T-helper 22 cell (primary cell): ENCODE measurements at places on chromosomes 3 and 15.

DNA sequence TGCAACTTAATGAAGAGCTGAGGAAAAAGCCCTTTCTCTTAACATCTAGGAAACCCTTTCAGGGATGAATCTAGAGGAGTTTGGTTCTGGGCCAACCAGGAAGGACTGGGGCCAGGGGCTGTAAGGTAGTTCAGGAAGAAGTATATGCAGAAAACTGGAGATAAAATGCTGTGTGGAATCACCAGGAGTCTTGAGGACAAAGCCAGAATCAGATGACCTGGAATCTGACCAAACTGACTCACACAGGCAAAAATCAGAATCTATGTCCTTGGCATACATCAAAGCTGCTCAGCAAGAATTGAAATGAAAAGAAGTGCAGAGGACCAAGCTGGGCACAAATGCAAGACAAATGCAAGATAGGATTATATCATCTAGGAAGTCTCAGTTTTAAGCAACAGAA lies 59.4 kb upstream of the ATP2C1 start:
- no peak for DNase-seq

- DNase-seq: peak; percentile 64
Observed at GRCh38 chr15:40274350-40275274, 8.3 kb downstream of the ANKRD63 start.

DNA sequence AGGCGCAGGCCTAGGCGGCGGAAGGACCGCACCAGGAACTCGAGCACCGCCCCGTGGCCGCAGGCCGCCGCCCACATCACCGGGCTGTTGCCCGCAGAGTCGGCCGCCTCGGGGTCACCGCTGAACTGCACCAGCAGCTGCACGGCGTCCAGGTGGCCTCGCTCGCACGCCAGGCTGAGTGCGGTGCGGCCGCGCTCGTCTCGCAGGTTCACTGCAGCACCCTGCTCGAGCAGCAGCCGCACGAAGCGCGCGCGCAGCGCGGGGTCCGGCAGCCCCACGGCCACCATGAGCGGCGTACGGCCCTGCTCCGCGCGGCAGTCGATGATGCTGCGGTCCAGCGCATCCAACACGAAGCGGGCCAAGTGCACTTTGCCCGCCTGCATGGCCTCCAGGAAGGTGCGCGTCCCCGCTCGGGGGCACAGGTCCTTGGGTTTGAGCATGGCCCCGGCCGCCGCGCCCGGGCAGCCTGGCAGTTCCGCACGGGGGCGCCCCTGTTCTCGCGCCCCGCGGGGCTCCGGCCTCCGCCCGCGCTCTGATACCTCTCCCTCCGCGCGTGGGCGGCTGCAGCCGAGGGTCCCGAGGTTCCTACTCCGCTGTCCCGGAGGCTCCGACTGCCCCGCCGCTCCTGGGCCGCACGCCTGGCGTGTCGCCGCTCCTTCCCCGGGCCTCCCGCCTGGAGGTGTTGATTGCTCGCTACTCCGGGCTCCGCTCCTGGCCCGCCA lies 556 bp downstream of the ANKRD63 start:
- DNase-seq: peak; percentile 15

- DNase-seq: no peak
Observed at GRCh38 chr15:22265970-22266369, 185.6 kb downstream of the OR4M2 start.

GRCh38 chr3:129028866-129029265 lies 27.8 kb downstream of the EFCC1 start:
- DNase-seq: no peak

GRCh38 chr3:38563886-38564270 lies 67.7 kb downstream of the EXOG start:
- DNase-seq: no peak

DNA sequence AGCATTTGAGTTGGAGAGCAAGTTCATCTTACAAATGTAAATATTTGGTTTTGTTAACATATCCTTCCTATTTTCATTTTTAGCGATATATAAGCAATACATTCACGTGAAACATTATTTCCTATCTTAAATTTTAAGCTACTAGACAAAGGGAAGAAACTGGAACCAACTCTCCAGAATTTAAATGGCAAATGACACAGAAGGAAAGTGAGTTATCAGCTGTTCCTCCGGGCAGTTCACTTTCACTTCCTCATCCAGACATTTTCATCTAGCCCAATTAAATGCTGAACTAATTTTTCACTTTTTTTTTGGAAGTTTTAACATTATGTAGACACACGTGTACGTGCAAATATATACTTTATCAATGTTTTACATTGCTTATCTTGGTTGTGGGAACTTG lies 58.7 kb downstream of the MORC1 start:
- no peak for DNase-seq

- DNase-seq: no peak
Observed at GRCh38 chr3:115292677-115293165, 145.6 kb upstream of the ZBTB20 start.
